RKO (cell line): ENCODE measurements at places on chromosomes 1 and 21.

DNA sequence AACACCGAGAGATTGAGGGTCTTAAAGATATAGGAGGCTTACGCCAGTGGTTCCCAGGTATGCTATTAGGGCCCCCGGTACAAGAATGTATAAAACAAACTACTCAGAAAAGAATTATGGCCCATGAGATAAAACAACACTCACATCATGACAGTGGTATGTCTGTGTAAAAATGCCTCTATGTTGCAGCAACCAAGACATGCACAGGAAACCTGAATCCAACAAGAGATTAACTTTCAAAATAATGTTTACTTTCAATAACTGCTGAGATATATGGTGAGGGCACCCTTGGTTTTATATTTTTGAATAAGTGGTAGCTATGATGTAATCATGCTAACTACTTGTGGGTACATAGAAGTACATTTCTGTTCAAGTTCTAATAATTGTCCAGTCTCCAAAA, 74.9 kb downstream of the PUM1 start:
- DNase-seq: no peak

DNA sequence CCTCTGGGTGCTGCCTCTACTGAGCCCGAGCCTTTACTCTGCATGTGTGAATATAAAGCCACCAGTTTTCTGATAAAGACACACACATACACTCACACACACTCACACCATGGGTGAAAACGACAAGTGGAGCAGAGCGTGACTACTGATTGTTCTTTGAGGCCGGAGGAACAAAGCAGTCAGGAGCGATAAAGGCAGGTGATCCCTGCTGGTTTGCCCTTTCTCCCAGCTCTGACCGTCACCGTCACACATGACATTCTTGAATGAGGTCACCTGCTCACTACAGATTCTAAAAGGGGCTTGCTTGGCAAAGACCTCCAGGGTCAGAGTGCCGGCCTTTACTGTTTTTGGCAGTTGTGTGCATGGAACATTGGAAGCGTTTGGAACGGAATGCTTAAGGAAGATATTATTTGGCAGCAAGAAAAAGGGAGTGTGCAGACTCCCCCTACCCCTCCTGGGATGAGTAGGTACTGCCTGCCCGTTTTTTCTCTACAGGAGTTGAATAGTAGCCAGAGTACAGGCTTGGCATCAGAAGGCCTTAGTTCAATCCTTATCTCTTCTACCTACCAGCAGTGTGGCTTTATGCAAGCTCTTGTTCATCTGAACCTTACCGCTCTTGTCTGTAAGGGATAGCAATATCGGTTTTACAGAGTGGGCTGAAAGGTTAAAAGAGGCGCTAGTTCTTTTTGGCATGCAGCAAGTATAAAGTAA, 79.7 kb downstream of the PBX1 start:
- no peak for DNase-seq

- peak; percentile 94 for DNase-seq
Observed at GRCh38 chr1:151251656-151252470, 2.7 kb upstream of the PSMD4 start.

DNA sequence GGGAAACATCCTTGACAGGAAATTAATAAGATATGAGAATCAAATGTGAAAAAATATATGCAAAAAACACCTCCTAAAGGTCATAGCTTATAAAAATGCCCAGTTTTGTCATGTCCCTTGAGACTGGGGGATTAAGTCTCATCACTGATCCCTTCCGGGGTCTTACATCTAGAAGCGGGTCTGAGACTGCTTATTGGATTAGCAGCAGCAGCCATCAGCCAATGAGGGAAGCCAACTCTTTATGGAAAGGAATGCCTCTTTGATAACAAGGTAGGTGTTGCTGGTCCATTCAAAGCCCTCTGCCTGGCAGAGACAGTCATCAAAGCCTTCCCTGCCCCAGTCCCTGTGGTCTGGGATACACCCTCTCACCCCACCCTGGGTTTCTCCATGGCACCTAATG, 3.9 kb upstream of the CACNA1S start:
- DNase-seq: no peak

- DNase-seq: no peak
Observed at GRCh38 chr1:9362488-9362887, 69.8 kb downstream of the SPSB1 start.

- DNase-seq: no peak
Observed at GRCh38 chr1:226209307-226210059, 14.0 kb upstream of the MIXL1 start.
